Activated CD4-positive, alpha-beta T cell treated with anti-CD3 and anti-CD28 coated beads, Interleukin-2, amount 50 U/mL, for 4 hours (primary cell): ENCODE measurements at places on chromosomes 4 and X.

GRCh38 chr4:42785817-42786216, 106.7 kb upstream of the GRXCR1 start:
- DNase-seq, result no peak

DNA sequence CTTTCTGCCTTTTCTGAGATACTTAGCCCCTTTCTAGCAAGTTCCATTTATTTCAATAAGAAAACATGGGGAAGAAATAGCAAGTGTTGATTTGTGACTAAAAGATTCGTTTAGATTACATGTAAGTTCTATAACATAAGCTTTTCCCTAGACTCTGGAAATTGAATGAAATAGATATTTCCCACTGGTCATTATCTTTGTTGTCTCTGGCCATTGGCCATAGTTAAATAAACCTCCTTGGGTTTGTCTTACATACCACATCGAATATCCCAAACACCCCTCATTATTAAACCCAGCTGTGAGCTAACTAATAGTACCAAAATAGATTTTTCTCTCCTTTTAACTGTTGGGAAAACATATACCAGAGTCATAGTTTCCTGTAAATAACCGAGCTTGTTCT, 534.8 kb downstream of the IQCM start:
- DNase-seq, result no peak

- no peak for DNase-seq
Measured at GRCh38 chr4:125041372-125041930, 273.3 kb upstream of the FAT4 start.

DNA sequence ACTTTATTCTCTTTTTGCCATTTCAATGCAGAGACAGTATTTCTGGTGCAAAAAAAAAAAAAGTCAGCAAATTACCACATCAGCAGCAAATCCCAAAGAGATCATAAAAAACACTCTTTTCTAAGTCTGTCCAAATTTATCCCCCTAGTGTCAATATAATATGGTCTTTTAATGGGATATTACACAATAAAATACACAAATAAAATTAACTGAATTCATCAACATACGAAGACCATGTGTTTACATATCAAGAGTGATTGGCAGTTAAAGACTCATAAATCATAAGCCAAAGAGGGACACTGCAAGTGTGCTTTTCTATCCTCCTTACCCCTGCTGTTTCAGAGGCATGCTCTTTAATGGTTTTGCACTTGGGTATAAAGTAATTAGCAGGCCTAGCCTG, 340.2 kb upstream of the DKK2 start:
- DNase-seq, result no peak

DNA sequence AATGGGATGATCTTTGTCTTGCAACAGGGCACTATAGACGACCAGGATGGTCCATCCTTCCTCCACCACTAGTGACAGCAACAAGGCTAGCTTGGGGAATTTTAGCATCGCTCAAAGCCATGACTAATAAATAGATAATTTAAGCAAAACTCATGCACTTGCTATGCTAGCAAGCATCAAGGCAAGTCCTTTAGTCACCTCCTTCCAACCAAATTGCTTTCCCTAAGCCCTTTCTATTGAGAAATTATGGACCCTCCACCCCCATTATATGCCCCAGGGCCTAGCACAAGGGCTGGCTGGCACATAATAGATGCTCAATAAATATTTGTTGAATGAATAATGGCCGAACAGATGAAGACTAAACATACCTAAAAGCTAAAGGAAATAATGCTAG, 28.6 kb downstream of the SLC16A2 start:
- DNase-seq, result no peak

GRCh38 chr4:119543187-119543586, 85.4 kb downstream of the PDE5A start:
- no peak for DNase-seq

DNA sequence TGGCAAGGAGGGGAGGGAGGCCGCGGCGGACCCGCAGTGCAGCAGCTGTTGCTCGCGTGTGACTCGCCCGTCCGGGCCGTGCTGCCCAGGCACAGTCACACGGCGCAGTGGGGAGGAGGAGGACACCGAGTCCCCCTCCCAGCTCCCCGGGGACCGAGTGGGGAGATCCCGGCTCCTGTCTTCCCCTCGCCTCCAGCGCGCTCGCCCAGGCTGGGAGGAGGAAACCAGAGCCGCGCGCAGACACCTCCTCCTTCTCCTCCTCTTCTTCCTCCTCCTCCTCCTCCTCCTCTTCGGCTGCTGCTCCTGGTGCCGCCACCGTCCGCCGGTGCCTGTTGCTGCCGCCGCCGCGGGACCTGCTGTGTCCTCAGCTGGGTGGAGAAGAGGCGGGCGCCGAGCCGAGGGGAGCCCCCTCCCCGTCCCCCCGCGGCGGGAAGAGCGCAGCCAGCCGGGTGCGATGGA, at the start of gene TBC1D1:
Gene TBC1D1, plus strand, starts transcription at position 284 of the 459 bp plus-strand sequence. CDS start 11,012 bp downstream, outside the sequence.
- DNase-seq, result peak; percentile 34

GRCh38 chr4:107034091-107034995, 1.8 kb downstream of the DKK2 start:
- DNase-seq, result no peak

- no peak for DNase-seq
Measured at GRCh38 chr4:140305053-140305452, 68.4 kb upstream of the SCOC start.

DNA sequence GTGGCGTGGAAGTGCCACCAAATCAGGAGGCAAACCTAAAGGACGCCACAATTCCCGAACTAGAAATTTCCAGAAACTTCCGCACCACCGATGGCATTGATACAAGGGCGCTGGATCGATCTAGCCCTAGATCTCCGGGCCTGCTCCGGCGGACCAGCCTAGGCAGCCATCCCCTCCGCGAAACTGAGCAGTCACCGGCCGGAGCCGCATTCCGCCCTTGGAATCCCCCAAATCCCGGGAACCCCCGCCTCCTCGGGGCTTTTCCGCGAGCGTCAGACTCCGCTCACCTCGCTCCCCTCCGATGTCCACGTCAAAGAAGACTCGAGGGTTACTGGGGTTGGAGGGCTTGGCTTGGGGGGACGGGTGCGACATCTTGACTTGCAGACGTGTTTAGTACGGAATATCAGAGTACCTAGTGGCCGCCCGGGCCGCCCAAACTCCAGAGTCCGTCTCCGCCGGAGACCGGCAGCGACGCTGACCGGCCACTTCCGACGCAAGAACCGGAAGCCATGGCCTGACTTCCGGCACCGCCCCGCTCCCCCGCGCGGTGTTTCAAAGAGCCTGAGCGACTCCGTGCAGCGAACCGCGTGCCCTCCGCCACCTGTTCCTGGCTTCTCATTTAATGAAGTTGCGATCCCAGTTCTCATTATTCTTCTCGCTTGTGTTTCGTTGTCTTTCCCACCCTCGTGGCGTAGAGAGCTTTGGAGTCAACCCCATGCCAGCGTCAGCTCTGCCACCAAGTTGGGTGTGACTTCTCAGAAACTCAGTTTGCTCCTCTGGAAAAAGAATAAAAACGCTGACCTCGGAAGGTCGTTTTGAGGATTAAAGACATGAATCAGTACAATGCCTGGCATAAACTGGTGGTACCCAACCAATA, at the start of gene PPID:
Gene PPID, minus strand, starts transcription at position 480 of the 877 bp plus-strand sequence. Its CDS starts 108 bp downstream, at position 372.
- peak; percentile 69 for DNase-seq
